ENCODE measurements at places on chromosomes 6 and 20.

- DNase-seq = no peak
Observed at GRCh38 chr6:135286962-135287538, 105.9 kb downstream of the MYB start.

DNA sequence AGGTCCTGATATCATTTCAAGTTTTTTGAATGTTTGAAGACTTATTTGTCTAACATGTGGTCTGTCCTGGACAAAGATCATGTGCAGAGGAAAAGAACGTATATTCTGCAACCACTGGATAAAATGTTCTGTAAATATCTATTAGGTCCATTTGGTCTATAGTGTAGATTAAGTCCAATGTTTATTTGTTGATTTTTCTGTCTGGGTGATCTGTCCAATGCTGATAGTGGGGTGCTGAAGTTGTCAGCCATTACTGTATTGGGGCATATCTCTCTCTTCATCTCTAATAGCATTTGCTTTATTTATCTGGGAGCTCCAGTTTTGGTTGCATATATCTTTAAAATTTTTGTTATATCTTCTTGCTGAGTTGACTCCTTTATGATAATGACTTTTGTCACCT lies 258.4 kb upstream of the CITED2 start:
- no peak for DNase-seq

DNA sequence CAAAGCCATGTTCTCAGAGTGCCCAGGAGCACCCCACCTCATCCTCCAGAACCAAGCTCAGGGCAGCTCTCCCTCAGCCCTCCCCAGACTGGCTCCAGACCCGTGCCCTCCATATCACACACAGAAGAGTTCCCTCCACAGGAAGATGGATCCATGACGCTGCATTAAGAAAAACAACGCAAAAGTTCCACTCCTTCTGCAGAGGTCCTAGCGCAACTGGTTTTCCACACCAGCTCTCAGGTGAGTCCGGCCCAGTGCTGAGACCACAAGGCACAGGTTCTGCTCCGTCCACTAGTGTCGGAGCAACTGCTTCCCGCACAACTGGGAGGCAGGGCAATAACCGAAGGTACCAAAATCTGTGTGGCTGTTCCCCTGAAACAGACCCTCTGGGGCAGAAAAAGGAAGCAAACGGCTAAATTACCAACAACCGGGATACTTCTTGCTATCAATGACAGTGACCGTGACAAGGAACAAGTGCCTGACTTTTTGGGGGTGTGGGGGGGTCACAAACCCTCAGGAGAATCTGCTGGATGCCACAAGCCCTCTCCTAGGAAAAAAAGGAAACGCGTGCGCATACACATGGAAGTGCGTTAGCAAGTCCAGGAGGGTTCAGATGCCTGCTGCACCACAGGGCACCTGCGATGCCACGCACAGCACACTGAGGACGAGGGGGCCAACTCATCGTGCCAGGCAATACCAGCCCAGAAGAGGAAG lies 49.2 kb downstream of the MYH7B start:
- DNase-seq = no peak

DNA sequence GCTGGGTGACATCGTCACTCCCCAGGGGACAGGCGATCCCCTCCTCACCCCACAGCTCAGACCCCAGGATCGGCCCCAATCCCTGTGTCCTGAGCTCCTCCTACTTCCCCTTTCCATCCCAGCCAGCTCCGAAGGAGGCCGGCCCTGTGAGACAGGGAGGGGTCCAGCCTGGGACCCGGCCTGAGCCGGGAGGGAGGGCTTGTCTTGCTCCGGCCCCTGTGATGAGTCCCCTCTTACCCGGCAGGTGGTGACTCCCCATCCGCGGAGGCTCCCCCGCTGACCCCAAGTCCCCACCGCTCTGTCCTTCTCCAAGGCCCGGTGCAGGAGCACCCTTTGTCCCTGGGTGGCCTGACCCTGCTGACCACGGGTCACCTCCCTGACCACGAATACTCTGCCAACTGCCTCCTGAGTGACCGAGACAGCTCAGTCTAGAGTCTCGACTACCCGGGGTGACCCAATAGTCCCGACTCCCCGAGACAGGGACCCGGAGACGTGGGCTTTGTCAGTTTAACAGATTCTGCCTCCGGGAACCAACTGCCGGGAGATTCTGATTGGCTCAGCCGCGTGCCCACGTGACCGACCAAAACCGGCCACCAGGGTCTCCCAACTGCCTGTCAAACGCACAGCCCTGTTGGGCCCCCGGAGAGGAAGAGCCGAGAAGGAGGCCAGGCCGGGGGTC lies 187.4 kb upstream of the PROKR2 start:
- peak; percentile 11 for DNase-seq

DNA sequence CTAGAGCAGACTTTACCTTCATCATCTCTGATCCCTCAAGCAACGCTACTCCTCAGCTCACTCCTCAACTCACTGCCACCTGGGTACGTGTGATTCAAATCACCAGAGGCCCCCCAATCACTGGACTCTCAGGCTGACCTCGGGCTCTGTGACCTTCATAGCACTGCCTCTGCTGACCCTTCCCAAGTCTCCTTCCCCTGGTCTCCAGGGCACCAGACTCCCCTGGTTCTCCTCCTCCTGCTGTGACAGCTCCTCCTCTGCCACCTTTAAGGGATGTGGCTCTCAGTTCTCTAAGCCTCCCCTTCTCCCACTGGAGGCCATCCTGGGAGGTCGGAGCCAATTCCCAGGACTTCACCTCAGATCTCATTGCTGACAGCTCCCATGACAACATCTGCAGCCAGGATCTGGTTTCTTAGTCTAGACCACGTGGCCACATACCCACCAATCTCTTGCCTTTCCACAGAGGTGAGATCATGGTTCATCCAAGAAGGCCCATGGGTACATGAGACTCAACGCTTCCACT lies 90.4 kb downstream of the NFATC2 start:
- no peak for DNase-seq

DNA sequence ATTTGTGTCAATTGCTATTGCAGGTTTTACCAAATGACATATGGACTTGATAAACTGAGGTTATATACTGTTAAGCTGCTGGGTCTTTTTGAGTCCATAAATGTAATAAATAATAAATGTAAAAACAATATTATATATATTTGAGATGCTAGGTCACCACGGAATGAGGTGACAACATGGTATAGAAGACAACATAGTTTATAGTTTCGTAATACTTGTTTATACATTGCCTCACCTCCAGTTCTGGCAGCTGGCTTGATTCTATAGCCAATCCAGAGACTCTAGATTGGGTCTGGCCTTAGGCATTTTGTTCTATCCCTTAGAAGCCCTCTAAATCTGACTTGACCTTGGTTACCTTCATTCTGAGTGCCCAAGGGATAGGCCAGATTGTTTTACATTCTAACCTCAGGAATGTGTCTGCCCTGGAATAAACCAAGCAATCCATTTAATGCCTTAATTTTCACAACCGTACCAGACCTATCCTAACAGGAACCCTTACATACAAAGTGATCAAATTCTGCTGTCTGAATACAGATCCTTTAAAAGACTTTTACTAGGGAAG lies 61.5 kb upstream of the STXBP5 start:
- DNase-seq = no peak

- DNase-seq = no peak
Observed at GRCh38 chr6:170146640-170147039, 144.2 kb downstream of the DLL1 start.

GRCh38 chr6:152204591-152204990 lies 397.1 kb downstream of the ESR1 start:
- DNase-seq = no peak

DNA sequence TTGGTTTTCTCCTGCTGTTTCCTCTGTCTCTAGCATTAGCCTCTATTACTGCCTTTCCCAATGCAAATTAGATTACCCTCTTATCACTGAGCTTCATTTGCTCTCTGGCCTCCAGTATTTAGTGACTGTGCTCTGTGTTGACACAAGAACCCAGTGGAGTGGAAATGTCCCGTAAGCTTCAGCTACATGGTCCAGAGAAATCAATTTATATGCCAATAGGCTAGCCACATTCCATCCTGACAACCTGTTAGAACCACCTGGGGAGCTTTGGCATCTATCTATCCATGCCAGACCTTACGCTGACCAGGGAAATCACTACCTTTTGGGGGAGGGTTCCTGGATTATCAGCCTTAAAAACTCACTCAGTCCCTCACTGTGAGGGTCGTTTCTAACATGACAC lies 459.6 kb downstream of the UTRN start:
- no peak for DNase-seq

GRCh38 chr6:31400467-31401289 lies 2.7 kb upstream of the MICA start:
- DNase-seq = peak; percentile 84

GRCh38 chr6:108526739-108527174 lies 34.0 kb upstream of the FOXO3 start:
- no peak for DNase-seq
